ENCODE measurements at places on chromosomes 2 and 18.

GRCh38 chr2:100291152-100291970, 30.9 kb downstream of the LONRF2 start:
- no peak for DNase-seq

- no peak for DNase-seq
Observed at GRCh38 chr2:30997979-30998378, 140.3 kb downstream of the GALNT14 start.

GRCh38 chr2:37396890-37397565, 52.6 kb downstream of the QPCT start:
- no peak for DNase-seq

DNA sequence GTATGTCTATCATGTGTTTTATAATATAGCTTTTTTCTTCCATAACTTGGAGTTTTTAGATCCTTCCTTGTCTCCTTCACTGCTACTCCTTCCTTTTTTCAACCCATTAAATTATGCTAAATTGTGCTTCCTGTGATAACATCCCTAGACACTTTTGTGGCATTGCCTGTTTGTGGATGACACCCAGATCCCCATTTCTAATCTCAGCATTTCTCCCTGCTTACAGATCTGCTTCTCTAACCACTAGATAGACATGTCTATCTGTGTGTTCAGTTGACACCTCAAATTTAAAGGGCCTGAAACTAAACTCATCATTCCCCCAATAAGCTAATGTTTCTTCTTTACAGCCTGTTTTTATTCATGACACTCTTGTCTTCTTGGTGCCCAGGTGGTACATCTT, 244.8 kb downstream of the BABAM2 start:
- no peak for DNase-seq

DNA sequence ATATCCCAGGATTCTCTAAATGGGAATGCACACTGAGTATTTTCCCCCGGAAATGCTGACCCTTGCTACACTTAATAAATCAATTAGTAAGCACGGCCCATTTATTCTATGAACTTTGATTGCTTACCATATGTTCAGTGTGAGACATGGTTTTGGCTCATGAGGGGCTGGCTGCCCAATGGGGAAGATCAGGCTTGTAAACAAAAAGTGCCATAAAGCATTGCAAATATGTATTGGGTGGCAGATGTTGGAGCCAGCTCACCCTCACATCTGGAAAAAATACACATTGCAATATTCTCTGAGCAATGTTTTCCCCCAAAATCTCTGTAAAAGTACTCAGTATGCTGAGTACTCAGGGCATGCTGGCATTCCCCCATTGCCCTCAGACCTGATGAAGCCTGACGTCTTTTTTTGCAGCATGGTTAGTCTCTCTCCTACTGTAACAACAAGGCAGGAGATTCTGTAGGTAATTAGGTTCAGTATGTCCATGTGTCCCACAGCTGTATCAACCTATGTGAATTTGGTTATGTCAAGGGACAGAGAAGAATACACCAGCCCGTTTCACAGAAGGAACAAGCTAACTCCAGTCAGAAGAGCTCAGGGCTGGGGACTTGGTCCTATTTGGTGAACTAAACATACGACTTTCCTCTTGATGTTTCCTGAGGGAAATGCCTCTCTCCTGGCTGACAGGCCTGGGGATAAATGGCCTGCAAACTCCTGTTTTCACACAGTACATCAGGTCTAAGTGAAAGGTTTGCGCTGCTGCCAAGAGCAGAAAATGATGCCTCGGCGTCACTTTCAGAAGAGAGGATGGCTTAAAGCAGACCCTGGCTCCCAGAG, 202.4 kb downstream of the INSIG2 start:
- no peak for DNase-seq

DNA sequence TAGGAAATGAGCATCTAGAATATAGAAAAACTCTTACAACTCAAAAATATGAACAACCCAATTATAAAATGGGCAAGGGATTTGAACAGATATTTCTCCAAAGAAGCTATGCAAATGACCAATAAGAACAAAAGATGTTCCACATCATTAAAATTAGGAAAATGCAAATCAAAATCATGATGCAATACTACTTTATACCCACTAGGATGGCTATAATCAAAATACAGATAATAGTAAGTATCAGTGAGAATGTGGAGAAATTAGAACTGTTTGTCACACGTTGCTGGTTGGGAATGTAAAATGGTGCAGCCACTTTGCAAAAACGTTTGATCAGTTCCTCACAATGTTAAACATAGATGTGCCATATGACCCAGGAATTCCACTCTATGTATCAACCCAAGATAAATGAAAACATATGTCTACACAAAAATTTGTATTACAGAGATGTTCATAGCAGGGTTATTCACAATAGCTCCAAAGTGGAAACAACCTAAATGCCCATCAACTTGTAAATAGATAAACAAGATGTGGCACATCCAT, 558.4 kb downstream of the SLC4A3 start:
- DNase-seq, result no peak

GRCh38 chr2:66418381-66418780, 16.5 kb upstream of the MEIS1 start:
- DNase-seq, result no peak

DNA sequence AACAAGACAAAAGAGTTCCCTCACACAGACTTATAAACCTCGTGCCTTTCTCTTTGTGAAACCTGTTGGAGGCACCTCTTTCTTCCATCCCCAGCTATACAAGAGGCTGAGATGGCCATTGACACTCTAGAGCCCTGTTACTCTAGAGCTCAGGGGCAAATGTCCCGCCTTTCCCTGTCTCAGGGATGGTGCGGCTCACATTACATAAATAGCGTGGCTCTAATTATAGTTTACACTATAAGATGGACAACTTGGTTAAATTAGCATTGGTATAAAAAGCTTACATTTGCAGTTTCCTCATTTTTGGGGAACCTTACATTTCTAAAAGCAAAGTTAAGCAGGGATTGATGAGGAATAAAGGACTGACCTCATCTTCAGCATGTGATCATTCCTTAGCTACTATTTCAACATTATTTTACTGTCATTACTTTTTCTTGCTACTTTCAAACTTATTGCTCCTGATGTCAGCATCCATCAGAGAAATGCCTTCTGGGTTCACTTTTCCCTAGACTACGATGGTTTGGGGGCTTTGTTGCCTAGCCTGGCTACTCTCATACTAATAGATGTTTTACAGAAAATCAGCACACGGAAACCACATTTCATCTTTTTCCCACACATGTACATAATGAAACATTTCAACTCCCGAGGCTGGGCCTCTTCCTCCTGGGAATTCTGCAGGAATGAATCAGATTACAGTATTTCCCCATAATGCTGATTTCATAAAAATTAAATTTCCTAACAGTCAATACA, 40.4 kb downstream of the FTCDNL1 start:
- DNase-seq, result no peak

GRCh38 chr2:196291873-196292800, 120.8 kb upstream of the STK17B start:
- no peak for DNase-seq

DNA sequence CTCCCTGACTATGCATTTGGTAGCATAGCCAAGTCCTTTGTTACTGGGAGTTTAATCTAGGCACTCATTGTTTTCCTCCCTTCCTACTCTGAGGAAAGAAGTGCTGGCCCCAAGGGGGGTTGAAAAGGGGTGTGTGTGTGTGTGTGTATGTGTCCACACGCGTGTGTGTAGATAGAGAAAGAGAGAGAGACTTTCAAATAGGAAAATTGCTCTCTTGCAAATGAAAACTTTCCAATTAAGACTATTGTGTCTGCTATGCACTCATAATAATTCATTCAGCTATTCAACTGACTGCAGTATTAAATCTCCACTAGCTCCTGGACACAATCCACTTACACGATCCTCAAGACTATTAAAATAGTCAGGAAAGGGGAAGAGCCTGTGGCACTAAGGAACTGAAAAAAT, 92.9 kb upstream of the CSRNP3 start:
- no peak for DNase-seq

- no peak for DNase-seq
Observed at GRCh38 chr18:61738488-61738887, 154.3 kb downstream of the RNF152 start.

DNA sequence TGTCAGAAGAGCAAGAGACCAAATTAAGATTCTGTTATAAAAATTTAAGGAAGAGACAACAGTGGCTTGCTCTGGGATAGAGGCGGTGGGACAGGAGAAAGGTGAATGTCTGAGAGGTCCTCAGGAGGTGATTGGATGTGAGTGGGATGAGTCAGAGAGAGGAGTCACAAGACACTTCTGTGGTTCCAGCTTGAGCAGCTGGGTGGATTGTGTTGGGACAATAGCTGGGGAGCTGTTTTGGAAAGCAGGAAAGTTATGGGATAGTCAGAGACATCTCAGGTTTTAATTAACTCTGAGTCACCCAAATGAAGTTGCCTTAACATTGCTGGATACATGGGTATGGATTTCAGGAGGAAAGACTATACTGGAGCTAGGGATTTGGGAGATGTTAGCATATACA, 218.0 kb upstream of the TRIB2 start:
- DNase-seq, result no peak

- DNase-seq, result no peak
Observed at GRCh38 chr2:217911283-217912097, 91.3 kb downstream of the TNS1 start.

DNA sequence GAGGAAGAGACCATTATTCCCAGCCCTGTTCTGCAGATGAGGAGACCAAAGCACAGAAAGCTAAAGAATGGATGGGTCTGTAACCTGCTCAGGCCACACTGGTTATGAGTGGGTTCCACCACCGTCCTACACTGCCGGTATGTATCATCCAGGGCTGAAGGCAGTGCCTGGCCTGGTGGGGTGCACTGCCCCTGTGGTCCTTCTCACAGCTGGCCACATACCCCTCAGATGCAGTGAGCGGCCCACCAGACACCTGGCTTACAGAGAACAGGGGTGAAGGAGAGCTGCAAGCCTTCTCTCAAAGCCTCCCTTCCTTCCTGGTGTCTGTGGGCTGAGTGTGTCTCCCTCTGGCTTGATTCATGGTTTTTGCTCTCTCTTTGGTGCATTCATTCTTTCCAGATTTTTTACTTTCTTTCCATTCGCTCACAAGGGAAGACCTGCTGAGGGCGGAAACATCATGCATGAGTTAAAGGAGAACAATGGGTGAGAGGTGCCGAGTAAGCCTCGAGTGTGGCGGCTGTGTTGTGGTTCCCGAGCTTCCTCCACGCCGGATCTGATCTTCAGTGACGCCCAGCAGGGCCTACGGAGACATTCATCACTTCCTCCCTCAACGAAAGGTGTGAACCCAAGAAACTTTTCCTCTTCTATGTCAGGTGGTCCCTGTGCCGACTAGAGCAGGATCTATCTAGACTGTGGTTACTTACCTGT, 62.1 kb upstream of the REL start:
- DNase-seq, result no peak

GRCh38 chr2:98543842-98544241, 64.5 kb downstream of the COA5 start:
- no peak for DNase-seq

DNA sequence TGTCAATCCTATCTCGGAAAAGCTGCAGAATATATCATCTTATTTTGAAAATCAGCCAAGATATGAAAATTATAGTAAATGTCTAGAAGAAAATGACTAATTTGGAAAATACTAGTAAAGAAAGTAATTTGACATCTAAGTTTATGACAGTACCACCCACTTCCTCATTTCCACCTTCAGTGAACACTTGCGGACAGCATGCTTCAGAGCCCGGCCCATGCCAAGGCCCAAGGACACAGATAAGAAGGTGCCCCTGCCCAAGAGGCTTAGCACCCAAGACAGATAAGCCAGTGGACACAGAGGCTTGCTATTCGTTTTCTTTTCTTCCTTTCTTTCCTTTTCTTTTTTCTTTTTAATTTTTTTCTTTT, 4.8 kb upstream of the KCNG2 start:
- DNase-seq, result no peak

DNA sequence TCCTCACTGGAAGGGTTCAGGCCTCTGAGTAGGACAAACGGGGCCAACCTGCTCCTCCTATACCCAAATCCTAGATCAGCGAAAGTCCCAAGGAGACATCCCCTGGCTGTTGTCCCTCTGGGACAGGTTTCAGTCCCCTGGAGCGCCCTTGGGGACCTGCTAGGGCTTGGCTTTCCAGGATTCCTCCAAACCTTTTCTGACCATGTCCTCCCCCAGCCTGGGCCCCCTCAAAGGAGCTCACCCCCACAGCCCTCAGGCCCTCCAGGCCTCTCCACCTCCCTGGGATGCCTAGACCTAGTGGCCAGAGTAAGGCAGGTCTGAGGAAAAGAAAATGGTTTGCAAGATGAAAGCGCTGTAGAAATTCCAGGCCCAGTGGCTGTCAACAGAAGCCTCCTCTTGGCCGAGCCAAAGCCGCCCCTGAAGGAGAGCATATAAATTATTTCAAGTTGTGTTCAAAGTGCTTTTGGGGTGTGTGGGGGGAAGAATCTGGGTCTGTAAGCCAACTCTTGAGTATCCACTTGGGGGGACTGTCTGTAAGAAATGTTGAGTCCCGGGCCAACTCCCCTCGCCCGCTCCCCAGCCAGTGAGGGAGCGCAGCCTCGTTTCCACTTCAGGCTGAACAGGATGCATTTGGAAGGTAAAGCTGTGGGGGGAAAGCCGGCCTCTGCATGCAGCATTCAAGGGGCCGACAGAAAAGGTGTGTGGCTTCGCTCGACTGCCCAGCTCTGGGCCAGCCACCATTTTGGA, 158.6 kb downstream of the DYSF start:
- DNase-seq, result no peak

- no peak for DNase-seq
Observed at GRCh38 chr2:232925153-232925820, 55.2 kb downstream of the SNORC start.

DNA sequence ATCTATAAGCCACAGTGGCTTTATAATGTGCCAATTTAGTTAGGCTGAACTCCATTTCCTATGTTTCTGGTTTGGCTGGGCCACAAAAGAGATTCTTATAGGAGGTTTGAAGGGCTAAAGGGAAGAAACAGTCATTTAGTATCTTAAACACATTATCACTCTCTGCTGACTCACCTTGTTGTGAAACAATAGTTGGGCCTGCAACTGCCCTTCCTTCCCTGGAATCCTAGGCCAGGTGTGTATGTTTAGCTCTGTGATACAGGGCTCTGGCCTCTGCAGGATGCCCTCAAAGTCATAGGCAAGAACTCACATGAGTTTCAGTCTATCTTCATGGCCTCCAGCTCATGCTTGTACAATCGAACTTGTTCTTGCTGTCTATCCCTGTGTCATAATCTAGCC, 400.0 kb upstream of the CELF4 start:
- no peak for DNase-seq

DNA sequence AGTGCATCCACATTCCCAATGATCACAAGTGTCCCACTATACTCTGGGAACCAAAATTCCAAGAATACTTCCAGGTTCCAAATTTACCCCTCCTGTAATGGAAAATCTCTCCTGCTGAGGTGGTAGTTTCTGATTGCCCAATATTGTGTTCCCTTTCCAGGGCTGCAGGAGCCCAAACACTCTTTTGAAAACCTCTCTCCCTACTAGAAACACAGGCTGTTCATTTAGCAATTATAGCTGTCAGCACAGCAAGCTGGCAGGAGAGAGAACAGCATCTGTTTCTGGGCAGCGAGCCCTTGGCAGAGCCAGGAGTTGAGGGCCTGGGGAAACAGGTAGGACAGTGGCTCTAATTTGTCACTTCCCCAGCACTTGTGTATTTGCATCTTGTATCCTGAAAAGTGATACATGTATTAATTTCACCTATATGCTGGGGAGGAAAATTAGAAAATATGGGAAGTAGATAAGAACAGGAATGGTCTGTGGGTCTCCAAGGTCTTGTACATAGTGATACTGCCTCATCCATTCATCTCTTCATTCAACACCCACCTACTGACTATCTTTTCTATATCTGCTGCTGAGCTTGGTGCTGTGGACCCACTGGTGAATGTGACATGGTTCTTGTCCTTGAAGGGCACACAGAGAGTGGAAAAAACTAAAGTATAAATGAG, 16.9 kb upstream of the PAIP2B start:
- DNase-seq, result no peak

Measured in D721Med (cell line).